ENCODE measurements at places on chromosomes 6 and 20.

DNA sequence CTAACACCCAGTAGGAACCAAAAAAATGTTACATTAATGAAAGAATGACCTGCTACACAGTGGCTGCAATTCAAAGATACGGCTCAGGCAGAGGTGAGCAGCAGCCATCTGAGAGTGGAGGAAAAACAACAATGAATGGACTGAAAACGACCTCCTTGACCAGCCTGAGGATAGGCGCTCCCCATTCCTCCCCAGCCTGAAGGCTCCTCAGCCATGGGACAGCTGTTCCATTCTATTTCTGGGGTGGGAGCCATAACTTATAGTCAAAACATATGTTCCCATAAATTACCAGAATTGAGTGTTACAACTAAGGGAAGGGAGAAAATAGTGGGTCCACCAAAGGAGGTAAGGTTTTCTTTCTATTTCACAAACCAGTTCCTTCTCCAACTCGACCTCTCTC is 27.2 kb downstream of the FYN start:
- no peak for DNase-seq

DNA sequence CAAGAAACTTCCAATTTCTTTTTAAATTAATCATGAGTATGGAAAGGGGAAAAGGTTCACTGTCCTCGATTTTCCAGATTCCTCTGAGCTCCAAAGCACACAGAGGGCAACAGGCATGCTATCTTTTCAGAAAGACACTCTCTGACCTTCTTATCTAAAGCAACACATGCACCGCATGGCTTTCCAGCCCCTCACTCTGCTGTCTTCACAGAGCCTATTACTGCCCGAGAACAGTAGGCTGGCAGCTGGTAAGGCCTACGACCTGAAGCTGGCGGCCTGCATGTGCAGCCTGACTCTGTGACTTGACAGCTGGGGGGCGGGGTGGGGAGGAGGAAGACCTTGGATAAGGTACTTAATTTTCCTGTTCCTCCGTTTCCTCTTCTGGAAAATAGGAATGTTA is 86.3 kb downstream of the ELOVL4 start:
- DNase-seq, result no peak

DNA sequence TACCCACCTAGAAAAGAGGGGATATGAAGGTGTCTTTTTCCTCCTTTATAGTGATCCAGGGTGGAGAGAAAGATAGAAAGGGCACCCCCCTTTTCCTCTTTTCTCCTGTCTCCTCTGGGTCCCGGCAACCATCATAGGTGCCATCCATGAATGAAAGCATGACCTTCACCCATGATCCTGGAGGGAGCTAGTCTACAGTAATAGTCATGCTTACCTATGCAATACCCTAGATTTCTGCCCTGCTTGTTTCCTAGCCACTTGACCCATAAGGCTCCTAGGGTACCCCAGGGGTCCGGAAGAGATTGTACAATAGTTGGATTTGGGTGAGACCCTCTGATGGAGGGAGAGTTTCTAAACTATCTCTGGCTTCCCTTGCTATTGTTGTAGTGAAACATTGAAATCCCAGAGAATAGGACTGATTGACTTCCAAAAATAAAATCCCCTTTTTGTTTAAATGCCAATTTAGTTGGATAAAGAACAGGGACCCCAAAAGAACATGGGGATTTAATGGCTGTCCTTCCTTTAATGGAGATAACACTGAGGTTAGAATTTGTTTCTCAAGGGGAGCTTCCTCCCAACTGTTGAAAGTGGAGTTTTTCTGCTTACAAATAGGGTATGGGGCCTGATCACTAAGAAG is 366.8 kb upstream of the KHDRBS2 start:
- no peak for DNase-seq

DNA sequence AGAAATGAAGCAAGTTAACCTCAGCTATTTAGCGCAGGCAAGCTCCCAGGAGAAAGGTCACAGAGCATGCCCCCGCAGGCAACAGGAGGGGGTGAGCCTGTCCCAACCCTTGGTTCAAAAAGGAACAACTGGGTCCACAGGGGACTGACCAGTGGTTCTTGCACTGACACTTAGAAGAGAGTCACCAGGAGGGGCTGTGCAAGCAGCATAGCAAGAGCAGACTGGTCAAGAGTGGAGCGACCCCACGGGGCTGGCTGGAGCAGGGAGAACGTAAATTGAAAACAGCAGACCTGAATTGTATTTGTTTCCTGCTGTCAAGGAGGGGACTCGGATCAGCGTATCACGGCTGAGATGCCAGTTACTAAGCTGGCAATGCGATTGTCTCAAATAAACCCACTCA is 32.8 kb downstream of the GABRR1 start:
- no peak for DNase-seq

DNA sequence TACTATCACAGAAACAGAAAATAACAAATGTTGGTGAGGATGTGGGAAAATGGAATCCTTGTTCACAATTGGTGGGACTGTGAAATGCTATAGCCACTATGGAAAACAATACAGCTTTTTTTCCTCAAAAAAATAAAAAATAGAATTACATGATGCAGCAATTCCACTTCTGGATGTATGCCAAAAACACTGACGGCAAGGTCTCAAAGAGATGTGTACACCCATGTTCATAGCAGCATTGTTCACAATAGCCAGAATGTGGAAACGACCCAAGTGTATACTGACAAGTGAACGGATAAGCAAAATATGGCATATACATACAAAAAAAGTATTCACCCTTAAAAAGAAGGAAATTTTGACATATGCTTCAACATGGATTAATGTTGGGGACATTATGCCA is 213.4 kb downstream of the KHDC1L start:
- DNase-seq, result no peak

GRCh38 chr6:87436435-87436834 is 28.7 kb downstream of the CFAP206 start:
- no peak for DNase-seq

DNA sequence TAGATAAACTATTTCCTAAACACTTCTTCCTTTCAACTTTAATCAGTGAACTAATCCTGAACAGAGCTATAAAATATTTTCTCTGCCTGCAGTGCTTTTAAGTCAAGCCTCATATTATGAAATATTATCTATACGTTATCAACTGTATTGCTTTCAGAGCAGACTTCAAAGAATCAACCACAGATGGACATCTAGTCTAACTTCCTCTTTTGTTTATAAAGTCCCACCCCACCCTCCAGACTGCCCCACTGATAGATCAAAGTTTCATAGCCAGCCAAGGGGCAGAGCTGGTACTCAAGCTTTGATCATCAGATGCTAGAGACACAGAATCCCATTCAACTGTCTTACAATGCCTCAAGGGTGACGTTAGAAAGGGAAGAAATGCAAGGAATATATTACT is 308.3 kb downstream of the LAMA2 start:
- DNase-seq, result no peak

DNA sequence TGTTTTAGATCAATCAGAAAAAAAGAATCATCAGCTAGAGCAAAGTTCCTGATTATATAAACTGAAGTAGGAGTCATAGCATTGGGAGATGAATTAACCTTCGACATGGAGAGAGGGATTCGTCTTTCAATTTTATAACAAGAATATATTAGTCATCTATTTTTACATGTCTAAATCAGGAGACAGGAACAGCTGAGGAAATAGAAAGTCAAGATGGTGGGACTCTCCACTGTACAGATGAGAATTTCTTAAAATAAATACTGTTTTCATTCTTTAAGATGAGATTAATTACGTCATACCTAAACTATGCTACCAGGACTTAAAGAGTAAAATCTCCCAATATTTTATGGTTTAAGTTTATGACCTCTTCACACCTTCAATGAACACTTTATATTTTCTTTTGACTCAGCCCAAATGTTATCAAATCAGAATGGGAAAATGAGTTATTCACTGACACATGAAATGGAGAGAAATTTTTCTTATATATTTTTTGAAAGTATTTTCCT is 1137.7 kb downstream of the EPHA7 start:
- DNase-seq, result no peak

DNA sequence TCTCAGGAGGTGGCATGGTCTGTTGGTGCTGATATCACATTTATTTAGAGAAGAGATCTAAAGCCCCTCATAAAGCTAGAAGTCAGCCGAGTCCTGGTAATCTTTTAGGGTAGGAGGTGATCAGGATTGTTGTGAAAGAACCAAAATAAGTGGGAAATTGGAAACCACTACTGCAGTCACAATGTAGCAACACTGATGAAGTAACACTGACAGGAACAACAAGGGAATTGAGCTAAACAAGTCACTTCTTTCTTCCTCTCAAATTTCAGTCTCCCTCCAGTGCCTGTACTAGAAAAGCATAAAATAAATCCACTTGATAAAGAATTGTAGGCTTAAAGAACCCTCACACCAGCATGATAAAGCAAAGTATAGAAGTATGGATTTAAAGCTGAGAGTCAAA is 1509.0 kb downstream of the GRIK2 start:
- DNase-seq, result no peak

DNA sequence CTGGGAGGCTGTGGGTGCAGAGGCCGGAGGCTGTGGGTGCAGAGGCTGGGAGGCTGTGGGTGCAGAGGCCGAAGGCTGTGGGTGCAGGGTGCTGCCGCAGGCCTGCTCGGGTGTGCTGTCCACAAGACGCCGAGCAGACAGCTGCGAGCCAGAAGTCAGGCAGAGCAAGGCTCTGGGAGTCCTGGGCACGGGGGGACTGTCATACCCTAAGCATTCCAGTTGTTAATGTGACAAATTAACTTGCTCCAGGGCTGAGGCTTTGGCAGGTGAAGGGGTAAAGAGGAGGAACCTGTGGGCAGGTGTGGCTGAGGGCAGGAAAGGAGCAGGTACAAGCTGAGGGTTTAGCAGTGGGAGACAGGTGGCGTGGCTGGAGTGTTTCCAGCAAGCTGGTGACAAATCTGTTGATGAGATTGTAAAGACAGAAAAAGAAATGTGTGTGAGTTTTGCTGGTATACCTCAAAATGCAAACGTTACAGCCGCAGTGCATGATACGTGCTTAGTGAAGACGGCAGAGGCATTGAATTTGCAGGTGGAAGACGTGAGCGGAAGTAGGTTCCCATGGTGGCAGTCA is 14.2 kb upstream of the ADRM1 start:
- no peak for DNase-seq

GRCh38 chr6:105985816-105986632 is 100.1 kb upstream of the PRDM1 start:
- no peak for DNase-seq

DNA sequence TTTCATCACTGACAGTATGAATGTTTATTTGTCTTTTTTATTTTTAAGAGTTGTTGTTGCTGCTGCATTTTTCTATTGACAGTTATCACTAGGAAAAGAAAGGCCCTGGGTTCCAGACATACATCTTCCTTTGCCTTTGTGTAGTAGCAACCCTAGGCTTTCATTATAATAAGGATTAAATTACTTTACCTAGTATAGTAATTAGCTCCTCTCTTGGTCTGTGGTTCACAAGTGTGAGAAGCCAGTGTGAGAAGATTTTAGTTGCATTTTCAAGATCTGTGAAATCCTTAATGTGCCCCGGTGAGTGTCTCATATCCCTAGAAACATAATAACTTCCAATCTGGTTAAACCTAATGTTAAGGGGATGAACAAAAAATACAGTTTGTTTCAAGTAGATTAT is 799.3 kb upstream of the MAP3K7 start:
- DNase-seq, result no peak

- no peak for DNase-seq
These were observed 799.5 kb downstream of the QKI start for GRCh38 chr6:164214066-164214465.

DNA sequence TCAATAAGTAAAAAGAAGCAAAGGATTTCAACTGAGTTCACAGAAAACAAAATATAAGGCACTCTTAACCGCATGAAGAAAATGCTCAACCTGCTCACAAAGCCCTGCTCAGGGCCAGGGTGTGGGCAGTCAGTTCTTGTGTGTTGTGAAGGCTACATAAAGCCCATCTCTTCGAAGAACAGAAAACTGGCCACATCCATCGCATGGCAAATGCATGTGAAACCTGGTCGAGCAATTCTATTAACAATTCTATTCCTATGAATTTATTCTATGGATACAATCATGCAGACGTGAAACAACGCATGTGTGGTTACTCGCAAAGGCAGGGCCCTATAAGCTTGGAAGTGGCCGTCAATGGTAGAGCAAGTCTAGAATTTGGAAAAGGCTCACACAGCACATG is 110.5 kb downstream of the PSMB1 start:
- no peak for DNase-seq

- DNase-seq, result no peak
These were observed 104.2 kb downstream of the AGPAT4 start for GRCh38 chr6:161169696-161170095.

- DNase-seq, result no peak
These were observed 118.1 kb downstream of the PREX1 start for GRCh38 chr20:48709744-48710143.

- DNase-seq, result no peak
These were observed 32.7 kb downstream of the PLN start for GRCh38 chr6:118580585-118581419.

- DNase-seq, result no peak
These were observed at the start of gene GFRA4 for GRCh38 chr20:3663031-3663701. GFRA4 (minus strand) TSS chr20:3663399; CDS start chr20:3663399, 0 bp downstream.

GRCh38 chr6:138509371-138509770 is 10.1 kb upstream of the NHSL1 start:
- no peak for DNase-seq

GRCh38 chr6:153564803-153565202 is 433.7 kb upstream of the RGS17 start:
- DNase-seq, result no peak

GRCh38 chr6:151900256-151900655 is 92.8 kb downstream of the ESR1 start:
- DNase-seq, result no peak

DNA sequence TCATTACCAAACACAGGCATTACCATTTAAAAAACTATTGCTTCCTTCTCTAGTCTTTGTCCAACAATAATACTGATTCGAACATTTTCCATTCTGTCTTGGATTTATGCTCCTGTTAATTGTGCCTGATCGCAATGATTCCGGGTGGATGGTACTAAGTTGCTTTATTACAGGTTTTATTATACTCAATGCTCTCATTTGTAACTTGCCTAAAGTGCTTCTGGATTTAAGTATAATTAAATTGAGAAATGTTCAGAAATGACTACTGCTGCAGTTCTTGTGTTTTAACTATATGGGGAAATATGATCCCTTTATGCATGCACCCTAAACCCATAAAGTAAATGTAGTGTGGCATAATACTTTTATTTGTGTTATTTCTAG is 7.2 kb downstream of the TFAP2A start:
- no peak for DNase-seq

GRCh38 chr6:158910484-158911440 is 89.2 kb downstream of the RSPH3 start:
- DNase-seq, result no peak

GRCh38 chr20:48695255-48695654 is 132.5 kb downstream of the PREX1 start:
- no peak for DNase-seq

DNA sequence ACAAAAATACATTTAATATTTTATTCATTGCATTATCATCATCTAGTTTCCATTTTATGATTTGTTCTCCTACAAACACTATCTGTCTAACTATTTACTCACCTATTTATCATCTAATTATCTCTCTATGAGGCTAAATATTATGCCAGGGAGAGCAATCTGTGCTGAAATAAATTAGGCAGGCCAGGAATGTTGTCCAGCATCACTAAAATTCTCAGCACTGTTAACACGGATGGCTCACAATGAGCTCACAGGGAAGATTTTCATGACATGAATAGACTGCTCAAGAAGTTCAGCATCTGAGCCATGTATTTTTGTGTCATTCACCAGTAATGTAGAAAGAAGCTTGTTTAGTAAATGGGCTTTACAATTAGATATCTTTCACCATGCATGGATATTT is 1277.2 kb downstream of the GRIK2 start:
- no peak for DNase-seq

- no peak for DNase-seq
These were observed 18.7 kb downstream of the GLO1 start for GRCh38 chr6:38684237-38684636.
